ENCODE measurements at places on chromosomes 7 and 10.

- DNase-seq = no peak
Measured at GRCh38 chr10:25978771-25979170, 44.7 kb downstream of the MYO3A start.

- DNase-seq = no peak
Measured at GRCh38 chr7:24899161-24899560, 80.8 kb downstream of the OSBPL3 start.

- DNase-seq = no peak
Measured at GRCh38 chr10:117684672-117685211, 142.2 kb downstream of the EMX2 start.

DNA sequence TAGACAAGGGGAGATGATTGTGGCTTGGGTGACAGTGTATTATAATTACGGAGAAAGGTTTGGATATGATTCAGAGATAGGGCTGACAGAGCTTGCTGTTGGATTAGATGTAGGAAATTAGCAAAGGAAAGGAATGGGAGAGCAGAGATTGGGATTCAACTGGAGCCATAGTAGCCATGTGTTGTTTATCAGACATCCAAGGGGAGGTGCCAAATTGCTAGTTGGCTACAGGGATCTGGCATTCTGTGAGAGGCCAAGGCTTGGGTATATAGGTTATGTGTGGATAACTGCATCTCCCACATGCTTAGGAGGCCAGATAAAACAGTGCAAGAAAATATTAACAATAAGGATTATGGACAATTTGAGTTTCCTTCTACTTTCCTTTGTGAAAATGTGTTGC is 34.9 kb downstream of the CSGALNACT2 start:
- DNase-seq = no peak

- DNase-seq = no peak
Measured at GRCh38 chr7:81394029-81394428, 375.8 kb downstream of the HGF start.

GRCh38 chr10:62130948-62131347 is 137.7 kb downstream of the RTKN2 start:
- no peak for DNase-seq

DNA sequence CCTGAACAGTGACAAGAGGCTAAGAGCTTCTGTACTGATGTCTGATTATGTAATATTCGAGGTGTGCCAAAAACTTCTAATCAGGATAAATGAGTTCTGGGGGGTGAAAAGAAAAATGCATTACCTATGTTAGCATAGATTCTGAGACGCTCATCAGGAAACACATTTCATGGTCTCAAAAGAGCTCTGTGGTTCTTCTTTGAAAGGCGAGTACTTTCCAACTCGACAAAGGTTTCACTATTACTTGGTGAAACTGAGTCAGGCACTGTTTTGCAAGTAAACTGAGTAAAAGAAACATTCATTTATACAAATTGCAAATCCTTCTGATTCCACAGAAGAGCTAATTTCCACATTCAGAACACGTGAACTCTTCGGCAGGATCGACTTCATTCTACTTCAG is 523.2 kb downstream of the GATA3 start:
- no peak for DNase-seq

DNA sequence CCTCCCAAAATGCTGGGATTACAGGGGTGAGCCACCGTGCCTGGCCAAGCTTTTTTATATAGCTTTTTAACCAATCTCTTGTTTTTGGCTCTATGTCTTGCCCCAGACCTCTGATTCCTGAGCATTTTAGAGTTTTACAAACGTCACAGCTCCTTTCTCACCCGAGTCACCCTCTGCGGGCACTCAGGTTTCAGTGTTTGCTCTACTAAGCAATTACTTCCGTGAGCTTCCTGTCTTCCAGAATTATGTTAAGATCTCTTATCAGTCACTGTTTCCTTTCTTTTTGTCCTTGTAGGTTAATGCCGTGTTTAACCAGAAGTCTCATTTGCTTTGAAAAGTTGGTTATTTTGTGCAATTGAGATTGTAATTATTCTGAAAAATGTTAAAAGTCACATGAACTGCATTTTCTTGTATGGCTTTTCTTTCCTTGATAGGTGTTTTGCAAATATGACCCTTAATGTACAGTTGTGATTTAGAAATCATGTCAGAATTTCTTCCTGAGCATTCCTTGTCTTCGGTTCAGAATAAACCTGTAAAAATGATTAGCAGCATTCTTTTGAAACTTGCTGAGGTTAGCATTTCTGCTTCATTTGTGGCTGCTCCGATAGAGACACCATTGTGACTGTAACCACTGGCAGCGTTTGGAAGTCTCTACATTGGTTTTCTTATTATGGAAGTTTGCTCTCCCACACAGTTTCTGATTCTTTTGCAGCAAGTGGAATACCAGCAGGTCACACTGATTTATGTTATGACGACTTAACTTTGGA is 4.5 kb upstream of the HKDC1 start:
- no peak for DNase-seq

GRCh38 chr10:28728366-28728765 is 51.0 kb downstream of the BAMBI start:
- DNase-seq = no peak

DNA sequence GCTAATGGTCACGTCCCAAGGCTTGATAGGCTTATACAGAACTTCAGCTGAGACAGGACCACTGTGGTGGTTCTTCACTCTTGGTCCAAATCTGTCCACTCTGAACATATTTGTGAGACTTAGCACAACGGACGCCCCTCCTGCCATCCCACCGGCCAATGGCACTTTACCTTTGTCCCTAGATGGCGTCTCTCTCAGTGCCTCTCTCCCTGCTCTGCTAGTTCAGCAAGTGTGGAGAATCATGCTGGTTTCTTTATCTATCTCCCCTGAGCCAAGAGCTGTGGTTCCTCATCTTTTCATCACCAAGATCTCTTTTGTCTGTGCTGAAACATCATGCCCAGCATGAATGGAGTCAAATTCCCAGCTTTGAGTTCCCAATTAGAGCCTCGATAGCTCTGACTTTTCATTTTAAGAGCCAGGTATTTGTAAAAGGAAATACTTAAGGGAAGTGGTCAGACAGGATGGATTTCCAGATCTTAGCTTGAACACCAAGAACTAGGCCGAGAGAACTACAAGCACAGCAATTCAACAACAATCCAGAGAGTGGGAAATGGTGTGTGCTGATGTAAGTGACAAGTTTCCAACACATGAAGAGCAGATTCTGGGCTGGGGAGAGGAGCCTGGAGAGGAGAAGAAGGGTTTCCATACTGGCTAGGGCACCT is 69.5 kb downstream of the ZNF800 start:
- DNase-seq = no peak

- DNase-seq = no peak
Measured at GRCh38 chr7:101457001-101457750, 94.5 kb downstream of the COL26A1 start.

- DNase-seq = no peak
Measured at GRCh38 chr10:99758211-99758891, 24.1 kb upstream of the ABCC2 start.

DNA sequence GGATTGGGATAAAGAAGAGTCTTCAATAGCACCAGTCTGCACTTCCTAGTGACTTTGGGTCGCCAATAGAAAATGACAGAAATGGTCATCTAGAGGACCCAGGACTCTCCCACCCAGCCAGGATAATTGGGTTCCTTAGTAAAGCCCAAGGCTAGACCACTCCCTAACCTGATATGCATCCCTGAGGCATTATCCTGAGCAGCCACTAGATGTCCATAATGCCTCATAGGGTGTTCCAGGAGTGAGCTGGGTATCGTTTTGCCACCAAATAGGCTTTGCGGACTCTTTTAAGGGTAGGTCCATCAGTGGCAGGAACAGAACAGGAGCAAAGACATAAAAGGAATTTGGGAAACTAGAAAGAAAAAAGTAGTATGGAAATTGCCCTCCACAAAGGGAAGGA is 4.5 kb upstream of the LRRC4 start:
- no peak for DNase-seq

GRCh38 chr7:156002362-156003066 is 190.3 kb upstream of the SHH start:
- no peak for DNase-seq

- no peak for DNase-seq
Measured at GRCh38 chr7:41139789-41140188, 563.1 kb downstream of the INHBA start.

DNA sequence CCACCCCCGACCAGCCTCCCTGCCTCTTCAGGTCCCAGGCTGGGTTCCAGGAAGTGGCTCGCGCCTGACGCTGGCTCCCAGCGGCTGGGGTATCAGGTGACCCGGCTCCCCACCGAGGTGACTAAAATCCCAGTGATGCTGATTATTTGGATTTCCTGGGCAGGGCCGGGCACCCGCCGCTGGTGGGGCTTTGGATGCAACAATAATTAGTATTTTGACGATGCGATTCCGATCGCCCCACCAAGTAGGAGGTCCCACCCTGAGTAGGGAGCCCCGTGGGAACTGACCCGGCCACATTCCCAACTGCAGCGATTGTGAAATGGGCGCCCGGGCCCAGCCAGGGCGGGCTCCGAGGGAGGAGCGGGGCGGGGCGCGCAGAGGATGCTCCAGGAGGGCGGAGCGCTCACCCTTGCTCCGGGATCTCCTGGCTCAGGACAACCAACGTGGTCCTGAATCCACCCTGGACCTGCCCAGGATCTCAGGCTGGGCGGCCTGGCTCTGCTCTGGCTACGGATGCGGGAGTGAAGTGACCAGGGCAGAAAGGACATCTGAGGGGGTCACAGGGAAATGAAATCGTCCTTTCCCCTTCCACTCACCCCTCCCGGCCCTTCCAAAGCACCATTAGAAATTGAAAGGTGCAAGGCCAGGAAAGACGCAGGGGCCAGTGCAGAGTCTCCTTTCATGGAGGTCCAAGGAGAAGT is 32.6 kb downstream of the DUSP5 start:
- DNase-seq = no peak

DNA sequence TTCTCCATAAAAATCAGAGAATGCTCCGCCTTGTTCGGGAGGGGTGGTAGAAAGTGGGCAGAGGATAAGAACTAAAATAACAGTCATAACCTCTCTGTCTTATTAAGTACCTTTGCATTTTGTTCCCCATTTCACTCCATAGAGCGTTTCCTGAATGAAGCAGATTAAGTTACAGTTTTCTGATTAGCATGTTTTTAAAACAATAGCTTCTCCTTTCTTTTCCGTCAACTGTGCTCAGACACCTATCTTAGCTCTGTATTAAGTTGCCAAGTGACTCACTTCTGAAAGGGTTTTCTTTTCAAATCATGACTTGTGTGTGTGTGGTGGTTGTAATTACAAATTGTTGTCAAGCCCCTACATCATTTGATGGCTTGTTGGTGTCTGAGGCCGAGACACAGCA is 1.4 kb downstream of the HABP2 start:
- no peak for DNase-seq

DNA sequence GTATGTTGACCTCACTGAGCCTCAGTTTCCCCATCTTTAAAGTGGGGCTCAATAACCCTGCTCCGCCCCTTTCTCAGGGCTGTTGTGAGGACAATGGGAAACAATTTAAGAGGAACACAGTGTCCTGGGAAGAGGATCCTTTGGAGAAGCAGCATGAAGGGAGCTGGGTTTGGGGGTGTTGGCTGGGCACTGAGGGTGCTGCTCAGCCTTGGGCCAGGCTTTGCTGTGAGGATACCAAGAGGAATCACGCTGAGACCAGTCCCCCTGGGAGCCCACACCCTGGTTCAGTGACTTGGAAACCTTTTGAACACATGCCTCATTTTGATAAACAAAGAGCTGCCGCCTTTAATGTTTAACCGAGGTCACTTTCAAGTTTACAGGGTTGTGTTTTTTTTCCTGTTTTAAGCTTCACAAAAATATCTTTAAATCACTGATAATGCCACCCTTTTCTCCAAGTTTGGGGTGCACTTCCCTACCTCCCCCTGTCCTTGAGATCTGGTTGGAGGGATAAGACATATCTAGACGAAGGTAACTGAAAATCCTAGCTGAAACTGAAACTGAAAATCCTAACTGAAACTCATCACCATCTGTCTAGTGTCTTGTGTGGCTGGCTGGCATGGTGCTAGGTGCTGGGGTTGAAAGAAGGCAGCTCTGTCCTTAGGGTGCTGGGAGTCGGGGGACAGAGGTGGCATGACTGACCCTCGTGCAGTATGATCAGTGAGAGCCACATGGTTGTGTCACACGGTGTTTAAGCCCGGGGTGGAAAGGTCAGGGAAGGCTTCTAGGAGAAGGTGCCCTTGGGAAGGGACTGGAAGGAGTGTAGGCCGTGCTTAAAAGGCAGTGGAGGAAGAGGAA is 27.7 kb downstream of the ZNF775 start:
- no peak for DNase-seq

DNA sequence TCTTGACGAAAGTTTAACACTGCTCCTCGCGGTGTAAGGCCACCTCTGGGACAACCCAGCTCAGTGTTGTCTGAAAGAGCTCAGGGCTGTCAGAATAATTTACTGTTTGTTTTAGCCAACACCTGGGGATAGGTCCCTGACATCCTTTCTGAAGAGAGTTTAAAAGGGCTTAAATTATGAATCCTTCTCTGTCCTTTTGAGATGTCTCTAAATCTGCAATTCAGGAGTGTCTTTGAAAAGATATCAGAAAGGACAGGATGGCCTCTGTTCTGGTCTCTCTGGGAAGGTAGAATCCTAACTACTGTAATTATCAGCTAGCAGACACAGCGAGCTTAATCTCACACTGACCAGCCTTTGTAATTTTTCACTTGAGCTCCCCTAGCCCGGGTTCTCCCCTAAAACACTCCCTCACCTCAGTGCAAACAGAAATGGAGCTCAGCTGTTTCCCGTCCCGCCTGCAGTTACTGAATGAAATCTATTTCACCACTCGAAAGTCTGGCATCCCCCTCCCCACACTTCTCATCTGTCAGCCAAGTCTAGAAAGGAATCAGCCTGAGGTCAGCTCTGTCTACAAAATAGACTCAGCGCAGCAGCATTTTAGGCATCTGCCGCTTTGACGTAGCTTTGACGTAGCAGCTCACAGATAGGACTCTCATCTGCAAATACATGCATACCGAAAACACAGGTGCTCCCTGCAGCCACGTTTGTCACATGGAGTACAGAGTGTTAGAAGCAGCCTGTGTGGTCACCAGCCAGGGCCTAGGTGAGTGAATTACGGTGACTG is 4.8 kb downstream of the DYNC2I1 start:
- no peak for DNase-seq

DNA sequence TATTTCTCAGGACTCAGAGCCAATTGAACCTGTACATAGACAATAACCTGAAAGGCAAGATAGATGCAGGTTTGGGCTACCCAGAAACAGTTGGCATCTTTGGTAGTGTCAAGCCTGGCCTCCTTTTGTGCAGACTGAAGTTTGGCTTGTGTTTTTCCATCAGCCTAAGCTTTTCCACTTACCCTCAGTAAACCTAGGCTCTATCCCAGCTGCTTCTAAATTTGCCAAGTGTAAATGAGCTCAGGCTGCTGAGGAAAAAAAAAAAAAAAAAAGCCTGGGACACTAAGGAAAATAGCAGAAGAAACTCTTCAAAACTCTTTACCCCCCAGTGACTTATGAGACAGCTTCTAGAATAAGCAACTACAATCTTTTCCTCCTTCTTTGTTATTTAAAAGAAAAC is 316.3 kb upstream of the SORCS1 start:
- DNase-seq = no peak

All from SHP77 treated with DMSO at 0.1 percent for 48 hours (cell line).